IPS-NIHi11 (cell line): ENCODE measurements at places on chromosomes 5 and 9.

DNA sequence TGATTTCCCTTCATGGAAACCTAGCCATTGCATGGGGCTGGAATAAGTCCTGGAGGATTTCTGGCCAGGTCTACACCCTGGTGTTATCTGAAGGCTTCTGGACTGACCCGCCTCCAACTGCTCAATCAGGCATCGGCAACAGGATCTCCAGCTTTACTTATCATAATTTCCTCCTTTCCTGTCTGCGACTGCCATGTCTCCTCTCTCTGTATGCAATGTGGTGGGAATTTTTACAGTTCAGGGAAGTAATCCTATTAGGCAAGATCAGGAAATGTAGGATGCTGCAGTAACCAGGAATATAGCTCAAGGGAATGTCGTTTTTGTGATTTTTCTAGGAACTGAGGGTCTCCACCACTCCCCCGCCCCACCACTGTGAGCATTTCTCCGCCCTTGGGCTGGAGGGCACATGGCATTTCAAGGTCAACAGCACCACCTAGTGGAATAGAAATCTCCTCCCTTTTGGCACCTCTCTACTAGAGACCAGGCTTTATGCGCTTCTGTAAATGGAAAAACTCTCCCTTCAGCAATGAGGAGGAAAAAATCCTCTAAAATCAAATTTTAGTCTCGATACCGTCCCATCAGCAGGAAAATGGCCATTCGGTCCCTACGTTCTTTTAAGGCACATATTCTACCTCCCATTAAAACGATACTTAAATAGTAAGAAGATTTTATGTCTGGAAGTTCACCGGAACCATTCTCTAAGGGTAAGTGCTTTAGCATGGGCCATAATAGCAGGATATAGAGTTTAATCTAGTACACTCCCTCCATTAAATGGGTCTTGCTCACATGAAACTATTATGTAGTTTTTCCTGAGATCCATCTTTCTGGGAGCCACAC lies 93.0 kb downstream of the YTHDC2 start:
- peak; percentile 81 for DNase-seq

- no peak for DNase-seq
Observed at GRCh38 chr5:60487476-60487875, 212.5 kb downstream of the DEPDC1B start.

DNA sequence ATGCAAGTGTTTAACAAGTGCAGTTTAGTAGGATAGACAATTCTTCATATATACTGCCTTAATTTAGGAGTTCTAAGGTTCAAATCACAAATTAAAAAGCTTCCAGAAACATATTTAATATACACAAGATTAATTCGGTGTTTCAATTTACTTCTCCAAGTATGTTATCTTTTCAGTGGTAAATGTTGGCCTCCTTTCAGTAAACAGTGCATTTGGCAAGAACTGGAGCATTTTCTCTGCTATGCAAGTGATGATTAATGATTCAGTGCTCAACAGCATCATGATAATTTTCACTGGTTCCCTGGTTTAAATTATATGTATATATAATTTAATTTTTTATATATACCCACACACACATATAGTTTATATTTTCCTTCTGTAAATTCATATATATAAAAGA lies 541.7 kb downstream of the EFNA5 start:
- DNase-seq, result no peak

DNA sequence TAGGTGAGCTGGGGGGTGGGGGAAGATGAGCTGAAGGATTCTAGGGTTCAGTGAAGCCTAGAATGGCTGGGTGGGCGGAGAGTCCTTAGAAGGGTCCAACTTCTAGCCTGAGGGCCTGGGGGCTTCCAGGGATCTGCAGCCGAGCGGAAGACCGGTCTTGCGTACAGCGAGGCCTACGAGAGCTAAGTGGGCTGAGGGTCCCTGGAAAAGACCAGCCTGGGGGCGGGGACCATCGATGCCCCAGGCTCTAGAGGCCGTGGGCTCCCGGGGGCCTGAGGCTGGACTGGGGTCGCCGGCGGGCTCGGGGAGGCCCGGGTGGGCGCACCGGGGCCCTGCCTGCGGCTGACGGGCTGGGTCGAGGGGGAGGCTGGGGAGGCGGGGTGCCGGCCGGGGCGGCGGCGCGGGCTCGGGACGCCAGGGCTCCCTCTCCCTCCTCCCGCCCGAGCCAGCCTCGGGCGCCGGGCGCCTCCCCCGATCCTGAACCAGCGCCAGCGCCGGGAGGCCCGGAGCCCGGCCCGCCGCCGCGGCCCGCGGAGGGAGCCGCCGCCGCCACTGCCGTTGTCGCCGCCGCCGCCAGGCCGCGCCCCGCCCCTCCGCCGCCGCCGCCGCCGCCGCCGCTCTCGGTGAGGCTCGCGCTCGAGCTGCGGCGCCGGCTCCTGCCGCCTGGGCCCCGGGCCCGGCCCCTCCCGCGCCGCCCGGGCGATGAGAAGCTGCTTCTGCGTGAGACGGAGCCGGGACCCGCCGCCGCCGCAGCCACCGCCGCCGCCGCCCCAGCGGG lies at the start of gene MVB12B:
MVB12B (plus strand) TSS at position 602 of the 778 bp plus-strand sequence; CDS start at position 703, 101 bp downstream.
- peak; percentile 88 for DNase-seq

- DNase-seq, result no peak
Observed at GRCh38 chr5:65137631-65138030, 344.1 kb downstream of the ADAMTS6 start.
